ENCODE measurements at places on chromosomes 4 and X.

GRCh38 chrX:124347242-124347641 is 879 bp downstream of the SH2D1A start:
- peak; percentile 52 for DNase-seq

DNA sequence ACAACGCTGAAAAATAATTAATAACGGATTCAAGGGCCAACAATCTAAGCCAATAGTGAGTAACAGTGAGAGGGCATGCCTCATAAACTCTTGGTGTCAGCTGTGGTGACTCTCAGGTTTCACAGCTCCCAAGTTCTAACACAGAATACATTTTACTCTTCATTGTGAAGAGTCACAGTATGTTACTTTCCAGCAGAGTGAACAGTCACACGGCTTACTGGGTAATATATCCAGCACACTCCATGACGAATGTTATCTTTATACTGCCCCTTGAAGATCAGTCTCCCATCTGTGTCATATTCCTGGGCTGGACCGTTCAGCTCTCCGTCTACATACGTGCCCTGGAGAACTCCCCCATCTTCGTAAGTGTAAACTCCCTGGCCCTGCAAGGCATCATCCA is 23.1 kb downstream of the SETD7 start:
- no peak for DNase-seq

DNA sequence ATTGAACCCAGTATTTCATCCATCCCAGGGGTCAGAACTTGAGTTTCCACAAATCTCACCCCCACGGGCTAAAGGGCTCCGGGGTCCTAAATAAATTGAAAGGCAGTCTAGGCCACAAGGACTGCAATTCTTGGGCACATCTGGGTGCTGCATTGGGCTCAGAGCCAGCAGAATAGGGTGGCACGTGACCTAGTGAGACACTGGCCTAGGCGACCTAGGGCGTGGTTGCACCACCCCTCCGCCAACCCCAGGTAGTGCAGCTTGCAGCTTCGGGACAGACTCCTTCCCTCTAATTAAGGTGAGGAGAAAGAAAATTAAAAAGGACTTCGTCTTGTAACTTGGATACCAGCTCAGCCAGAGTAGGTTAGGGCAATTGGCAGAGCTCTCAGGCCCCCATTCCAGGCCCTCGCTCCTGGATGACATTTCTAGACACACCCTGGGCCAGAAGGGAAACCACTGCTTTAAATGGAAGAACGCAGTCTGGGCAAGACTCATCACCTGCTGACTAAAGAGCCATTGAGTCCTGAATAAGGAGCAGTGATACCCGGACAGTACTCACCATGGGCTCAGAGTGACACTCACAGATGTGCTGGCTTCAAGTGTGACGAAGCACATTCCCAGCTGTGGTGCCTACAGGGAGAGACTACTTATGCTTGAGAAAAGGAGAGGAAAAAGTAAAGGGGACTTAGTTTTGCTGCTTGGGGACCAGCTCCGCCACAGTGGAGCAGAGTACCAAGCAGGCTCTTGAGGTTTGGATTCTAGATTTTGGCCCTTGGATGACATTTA is 735.4 kb downstream of the FSTL5 start:
- DNase-seq, result no peak

DNA sequence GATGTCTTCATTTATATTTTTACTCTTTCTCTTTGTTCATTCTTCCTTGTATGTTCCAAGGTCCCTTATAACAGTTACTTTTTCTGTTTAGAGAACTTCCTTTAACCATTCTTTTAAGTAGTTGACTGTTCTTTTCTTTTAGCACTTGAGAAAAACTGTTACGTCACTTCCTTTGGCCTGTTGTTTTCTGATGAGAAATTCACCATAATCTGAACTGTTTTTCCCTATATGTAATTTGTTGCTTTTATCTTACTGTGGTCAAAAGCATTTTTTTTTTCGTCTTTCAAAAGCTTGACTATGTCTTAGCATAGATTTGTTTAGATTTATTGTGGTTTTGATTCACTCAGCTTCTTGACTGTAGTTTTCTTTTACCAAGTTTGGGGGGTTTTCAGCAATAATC is 1660.3 kb upstream of the PCDH10 start:
- DNase-seq, result no peak

GRCh38 chr4:7067126-7067451 is 775 bp downstream of the GRPEL1 start:
- DNase-seq, result no peak

DNA sequence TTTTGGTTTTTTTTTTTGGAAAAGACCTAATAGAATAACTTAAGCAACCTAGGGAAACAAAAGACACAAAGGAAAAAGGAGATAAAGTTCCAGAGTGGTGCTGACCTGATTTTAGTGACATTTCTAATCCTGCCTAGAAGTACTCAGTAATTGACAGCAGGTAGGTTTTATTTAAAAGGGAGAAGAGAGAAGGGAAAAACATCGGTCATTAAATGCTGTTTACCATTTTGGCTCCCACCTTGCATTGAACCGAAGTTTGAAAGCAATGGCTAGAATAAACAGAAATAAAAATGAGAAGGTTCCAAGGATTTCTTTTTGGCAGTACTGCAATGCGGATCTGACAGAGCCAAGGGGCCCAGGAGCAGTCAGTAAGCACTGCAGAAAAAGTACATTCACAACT is 115.8 kb upstream of the MAOA start:
- no peak for DNase-seq

DNA sequence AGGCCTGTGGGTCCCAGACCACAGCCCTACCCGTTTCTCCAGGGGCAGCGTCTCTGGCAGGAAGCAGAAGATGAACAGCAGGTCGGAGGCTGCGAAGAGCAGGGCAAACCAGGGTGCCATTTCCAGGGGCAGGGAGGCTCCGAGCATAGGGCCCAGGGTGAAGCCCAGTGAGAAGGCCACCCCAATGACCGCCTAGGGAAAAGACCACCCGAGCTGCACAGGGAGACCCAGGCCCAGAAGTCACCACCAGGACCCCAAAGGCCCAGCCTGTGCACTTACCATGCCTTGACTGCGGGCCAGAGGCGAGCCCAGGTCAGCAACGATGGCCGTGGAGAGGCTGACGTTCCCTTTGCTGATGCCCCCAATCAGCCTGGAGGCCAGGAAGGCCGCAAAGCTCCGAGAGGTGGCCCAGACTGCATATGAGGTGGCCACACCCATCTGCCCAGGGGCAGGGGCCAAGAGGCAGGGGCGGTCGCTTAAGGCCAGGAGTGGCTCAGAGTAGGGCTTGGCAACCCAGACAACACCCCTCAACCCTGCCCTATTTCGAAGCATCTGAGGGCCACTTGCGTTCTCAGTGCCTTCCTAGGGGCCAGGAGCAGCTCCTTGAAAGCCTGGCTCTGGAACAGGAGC is 30.8 kb downstream of the NOP14 start:
- DNase-seq, result no peak

GRCh38 chrX:74521961-74522751 is 92.3 kb downstream of the RLIM start:
- DNase-seq, result no peak

DNA sequence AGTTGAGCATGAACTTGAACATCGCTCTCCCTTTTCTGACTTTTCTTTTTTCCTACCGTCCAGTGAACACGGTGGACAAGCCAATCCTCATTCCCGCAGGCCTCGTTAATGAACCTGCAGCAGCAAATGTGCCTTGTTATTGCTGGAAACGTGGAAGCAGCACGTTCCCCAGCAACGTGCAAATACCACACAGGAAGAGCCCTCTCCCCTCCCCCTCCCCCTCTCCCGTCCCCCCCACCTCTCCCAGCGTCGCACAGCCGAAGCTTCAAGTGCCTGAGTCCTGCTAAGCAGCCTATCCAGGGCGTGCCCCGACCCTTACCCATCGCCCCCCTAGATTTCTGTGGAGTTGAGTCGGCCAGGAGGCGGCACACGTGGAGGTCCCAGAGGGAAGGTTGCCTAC is 219.9 kb downstream of the BCOR start:
- no peak for DNase-seq

GRCh38 chr4:180153587-180153986 is 2089.6 kb upstream of the TENM3 start:
- no peak for DNase-seq

DNA sequence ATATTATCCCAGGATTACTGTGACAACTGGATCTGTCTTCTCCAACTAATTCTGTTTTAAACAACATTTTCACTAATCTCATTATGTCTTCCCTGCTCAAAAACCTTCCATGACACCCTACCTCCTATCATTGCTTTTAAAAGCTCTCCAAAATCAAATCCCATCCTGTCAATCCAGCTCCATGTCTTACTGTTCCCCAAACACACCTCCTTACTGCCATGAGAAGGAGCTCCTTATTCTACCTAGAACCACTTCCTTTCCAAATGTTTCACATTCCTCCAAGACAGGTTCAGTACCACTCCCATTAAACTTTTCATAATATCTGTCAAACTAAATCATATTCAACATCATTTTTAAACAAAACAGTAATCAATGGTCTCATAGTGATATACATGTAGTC is 66.9 kb upstream of the WDR17 start:
- DNase-seq, result no peak

GRCh38 chrX:16114611-16115010 is 8.8 kb upstream of the GRPR start:
- no peak for DNase-seq

- DNase-seq, result no peak
Measured at GRCh38 chr4:13537011-13537831, 7.1 kb downstream of the NKX3-2 start.

GRCh38 chrX:53268173-53268572 is 13.2 kb downstream of the IQSEC2 start:
- DNase-seq, result no peak

- no peak for DNase-seq
Measured at GRCh38 chr4:69984030-69984443, 11.7 kb upstream of the STATH start.

GRCh38 chr4:185040523-185040922 is 22.2 kb downstream of the HELT start:
- no peak for DNase-seq

DNA sequence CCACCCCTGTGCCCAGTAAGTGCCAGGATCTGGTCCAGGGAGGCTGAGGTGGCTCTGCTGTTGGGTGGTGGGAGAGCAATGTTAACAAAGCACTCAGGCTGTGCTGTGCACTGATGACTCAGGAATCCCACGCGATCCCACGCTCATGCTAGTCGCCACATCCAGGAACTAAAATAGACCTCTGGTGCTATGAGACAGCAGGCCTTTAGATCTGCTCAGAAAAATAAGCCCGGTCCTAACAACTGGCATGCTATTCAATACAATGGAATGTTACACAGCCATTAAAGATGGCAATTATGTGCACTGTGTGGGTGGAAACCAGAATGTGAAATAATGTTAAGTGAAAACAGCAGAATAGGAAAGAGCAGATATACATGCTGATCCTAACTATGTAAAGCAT is 26.0 kb downstream of the ARL13A start:
- DNase-seq, result peak; percentile 1

DNA sequence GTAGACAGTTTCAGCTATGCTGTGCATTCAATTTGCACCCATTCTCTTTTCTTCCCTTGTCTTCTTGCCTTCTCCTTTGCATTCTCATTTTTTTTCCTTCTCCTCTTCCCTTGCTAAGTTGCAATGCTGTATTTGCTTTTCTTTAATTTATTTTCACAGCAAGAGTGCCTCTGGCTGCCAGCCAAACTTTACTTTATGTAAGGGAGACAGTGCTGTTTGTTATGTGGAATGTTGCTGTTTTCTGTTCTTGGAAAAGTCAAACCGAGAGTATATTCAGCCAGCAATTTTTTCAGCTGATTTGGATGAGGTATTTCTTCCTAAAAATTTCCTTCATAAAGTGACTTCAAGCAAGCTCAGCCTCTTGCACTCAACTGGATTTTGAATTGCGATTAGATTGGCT is 1293.4 kb downstream of the ARAP2 start:
- DNase-seq, result no peak

All from activated CD4-positive, alpha-beta T cell treated with anti-CD3 and anti-CD28 coated beads for 4 hours (primary cell).